ENCODE measurements at places on chromosomes 12 and 14. TPM values are rescaled to one million over a fixed set of nuclear protein-coding genes. Genes with fewer than 3 reads are reported as not detected.

GRCh38 chr14:58701604-58702003 lies 63.8 kb downstream of the DACT1 start:
- DNase-seq = no peak

Gene RASSF3
- polyA plus RNA-seq = 31.2 TPM

GRCh38 chr12:44088647-44089046 lies 252.8 kb downstream of the TMEM117 start:
- DNase-seq = no peak

- no peak for DNase-seq
Observed at GRCh38 chr12:61384511-61384910, 875.7 kb upstream of the USP15 start.

DNA sequence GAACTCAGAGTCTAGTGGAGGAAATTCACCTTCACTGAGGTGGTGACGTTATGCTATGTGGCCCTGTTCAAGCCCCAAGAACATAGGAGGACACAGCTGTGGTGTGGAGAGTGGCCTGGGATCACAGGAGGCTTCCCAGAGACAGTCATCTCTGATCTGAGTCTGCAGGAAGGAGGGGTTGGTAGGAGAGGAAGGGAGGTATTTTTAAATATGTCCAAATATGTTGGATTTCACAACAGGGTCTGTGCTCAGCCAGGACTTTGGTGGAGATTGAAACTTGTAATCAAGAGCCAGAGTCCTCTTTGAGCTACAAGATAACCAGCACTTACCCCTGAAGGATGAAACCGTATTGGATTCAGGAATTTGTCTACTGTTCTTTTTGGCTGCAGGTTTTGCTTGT lies 26.4 kb upstream of the MED13L start:
- no peak for DNase-seq

GRCh38 chr12:58139894-58140293 lies 198.5 kb downstream of the ATP23 start:
- DNase-seq = no peak

- no peak for DNase-seq
Observed at GRCh38 chr12:6097411-6097810, 27.1 kb downstream of the VWF start.

DNA sequence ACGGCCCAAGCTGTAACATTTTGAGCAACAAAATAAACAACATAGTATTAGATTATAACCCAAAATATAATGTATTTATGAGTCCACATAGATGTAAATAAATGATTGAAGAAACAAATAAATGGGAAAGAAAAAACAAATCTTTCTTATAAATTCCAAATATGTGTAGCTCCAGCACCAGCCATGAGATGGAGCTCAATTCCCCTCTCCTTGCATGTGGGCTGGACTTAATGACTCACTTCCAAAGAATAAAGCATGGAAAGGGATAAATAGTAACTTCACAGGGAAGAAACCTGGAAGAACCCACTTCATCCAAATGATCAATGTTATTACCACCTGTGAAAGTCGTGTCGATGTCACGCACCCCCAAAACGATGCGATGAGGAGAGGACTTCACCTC lies 158.8 kb downstream of the RPAP3 start:
- DNase-seq = no peak

DNA sequence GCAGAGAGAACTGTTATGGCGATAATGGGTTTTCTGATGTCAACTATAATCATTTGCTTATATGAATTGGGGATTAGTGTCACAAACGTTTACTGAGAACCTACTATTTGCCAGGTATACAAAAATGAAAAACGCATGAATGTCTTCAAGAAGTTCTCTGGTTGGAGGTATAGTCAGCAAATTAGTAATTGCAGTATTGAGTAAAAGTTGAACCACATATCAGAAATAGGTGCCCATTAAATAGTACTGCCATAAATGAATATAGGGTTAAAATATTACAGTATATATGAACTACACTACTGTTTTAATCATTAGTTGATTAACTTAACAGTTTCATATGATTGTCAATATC lies 60.0 kb downstream of the PTPRB start:
- no peak for DNase-seq

- no peak for DNase-seq
Observed at GRCh38 chr12:124533456-124533855, 34.0 kb downstream of the NCOR2 start.

DNA sequence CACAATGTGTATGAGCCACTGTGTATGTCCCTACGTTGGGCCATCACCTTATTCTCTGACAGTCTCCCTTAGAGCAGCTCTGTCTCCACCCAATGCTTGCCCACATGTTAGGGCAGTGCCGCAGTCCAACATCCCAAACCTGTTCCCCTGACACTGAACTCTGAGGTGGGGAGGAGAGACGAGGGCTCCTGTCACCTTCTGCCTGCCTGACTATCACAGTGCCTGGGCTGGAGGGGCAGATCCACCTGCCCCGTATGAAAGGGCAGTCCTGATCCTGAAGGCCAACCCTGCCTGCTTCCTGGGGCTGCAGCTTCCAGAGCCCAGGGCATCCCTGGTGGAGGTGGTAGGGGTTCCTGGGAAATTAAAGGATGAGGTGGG lies 2.2 kb downstream of the TGM1 start:
- no peak for DNase-seq

Measured in right lung (tissue), 10 donors.